Breast epithelium (tissue), 4 donors: ENCODE measurements at places on chromosomes 12 and 14.
A peak's percentile ranks its signal among the peaks of the same experiment; 100 is the strongest.

GRCh38 chr12:109084425-109084824, 8.8 kb downstream of the ALKBH2 start:
- H3K4me1 ChIP-seq: no peaks in the 10 kb centered on the region
- H3K27me3 ChIP-seq: no peaks in the 10 kb centered on the region
- no peaks in the 10 kb centered on the region for H3K36me3 ChIP-seq
- no peak overlapping the region for H3K4me3 ChIP-seq
- no peak overlapping the region for H3K27ac ChIP-seq

GRCh38 chr12:12398026-12398859, 41.4 kb downstream of the BORCS5 start:
- peak overlapping the region; percentile 91 for H3K27ac ChIP-seq
- no peak for DNase-seq
- H3K27me3 ChIP-seq: no peaks in the 10 kb centered on the region
- no peak overlapping the region for H3K4me3 ChIP-seq
- peaks cover 3% of the 10 kb centered on the region for H3K4me1 ChIP-seq

DNA sequence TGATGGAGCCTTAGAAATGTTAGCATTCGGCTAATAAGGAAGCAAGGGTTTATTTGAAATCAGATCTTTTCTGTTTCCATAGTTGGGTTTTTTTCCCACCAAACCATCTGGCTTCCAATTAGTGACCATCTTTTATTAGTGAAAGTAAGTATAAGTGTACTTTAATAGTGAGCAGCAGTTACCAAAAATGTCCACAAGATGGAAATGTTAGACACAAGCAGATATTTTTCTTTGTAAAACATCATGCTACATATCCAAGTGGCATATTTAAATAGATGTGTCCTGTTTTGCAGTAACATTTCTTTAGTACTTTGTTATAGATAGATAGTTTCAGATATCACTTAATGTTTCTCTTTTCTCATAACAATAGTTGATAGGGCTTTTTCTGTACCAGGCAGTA, 28.8 kb downstream of the YEATS4 start:
- no peaks in the 10 kb centered on the region for H3K4me1 ChIP-seq
- H3K27me3 ChIP-seq: no peaks in the 10 kb centered on the region
- DNase-seq: no peak
- no peak overlapping the region for H3K27ac ChIP-seq
- H3K4me3 ChIP-seq: no peak overlapping the region
- peaks cover 4% of the 10 kb centered on the region for H3K36me3 ChIP-seq

- no peaks in the 10 kb centered on the region for H3K27me3 ChIP-seq
- no peak overlapping the region for H3K4me3 ChIP-seq
- DNase-seq: no peak
- H3K27ac ChIP-seq: no peak overlapping the region
- H3K4me1 ChIP-seq: no peaks in the 10 kb centered on the region
Observed at GRCh38 chr12:64923536-64923935, 99.1 kb downstream of the TBC1D30 start.

GRCh38 chr12:102675672-102676071, 195.3 kb upstream of the IGF1 start:
- no peaks in the 10 kb centered on the region for H3K27me3 ChIP-seq
- no peaks in the 10 kb centered on the region for H3K36me3 ChIP-seq
- no peak overlapping the region for H3K4me3 ChIP-seq
- no peak for DNase-seq
- H3K4me1 ChIP-seq: no peaks in the 10 kb centered on the region

GRCh38 chr12:114672817-114673168, 11.2 kb downstream of the TBX3 start:
- peak overlapping the region; percentile 85 for H3K27ac ChIP-seq
- no peak for DNase-seq
- H3K4me1 ChIP-seq: no peaks in the 10 kb centered on the region
- H3K36me3 ChIP-seq: no peaks in the 10 kb centered on the region
- H3K27me3 ChIP-seq: no peaks in the 10 kb centered on the region

- H3K4me1 ChIP-seq: no peaks in the 10 kb centered on the region
- no peak overlapping the region for H3K27ac ChIP-seq
- no peaks in the 10 kb centered on the region for H3K36me3 ChIP-seq
- H3K27me3 ChIP-seq: no peaks in the 10 kb centered on the region
- no peak for DNase-seq
- no peak overlapping the region for H3K4me3 ChIP-seq
Observed at GRCh38 chr14:99838639-99839134, 45.5 kb downstream of the EML1 start.
